Calu3 (cell line): ENCODE measurements at places on chromosomes 4 and X. TPM values are rescaled to one million over a fixed set of nuclear protein-coding genes. Genes with fewer than 3 reads are reported as not detected.

The ARHGAP6 gene
- total RNA-seq = not detected in 2 replicates

The FGG gene
- 0.24 TPM in 1 of 2 replicates, not detected in the other for total RNA-seq

The IL13RA2 gene
- not detected in 2 replicates for total RNA-seq

The SLIT2 gene
- total RNA-seq = 2.0 and 3.8 TPM in 2 replicates

The UNC5C gene
- not detected in 2 replicates for total RNA-seq

The HS3ST1 gene
- total RNA-seq = 80.8 and 86.7 TPM in 2 replicates

The FAT4 gene
- 4.6 and 4.7 TPM in 2 replicates for total RNA-seq

The NFKB1 gene
- 31.3 and 35.6 TPM in 2 replicates for total RNA-seq

The F8A2 gene
- not detected in 2 replicates for total RNA-seq

The IL3RA gene
- total RNA-seq = not detected in 2 replicates

The TMEM156 gene
- total RNA-seq = 10.4 and 14.1 TPM in 2 replicates

The BTC gene
- 8.1 and 8.9 TPM in 2 replicates for total RNA-seq

The TCEAL7 gene
- total RNA-seq = not detected in 2 replicates

The CCNB3 gene
- 0.73 and 1.3 TPM in 2 replicates for total RNA-seq

The UGT8 gene
- 20.2 and 23.1 TPM in 2 replicates for total RNA-seq

The RADX gene
- 3.4 and 4.3 TPM in 2 replicates for total RNA-seq

The PHKA1 gene
- total RNA-seq = 7.4 and 7.8 TPM in 2 replicates

The FAM149A gene
- total RNA-seq = 36.3 and 45.5 TPM in 2 replicates

The ARAP2 gene
- total RNA-seq = 30.0 and 30.2 TPM in 2 replicates

The CFP gene
- total RNA-seq = 1.2 and 1.4 TPM in 2 replicates

The GPR119 gene
- not detected in 2 replicates for total RNA-seq

The MAB21L2 gene
- 0.17 and 0.29 TPM in 2 replicates for total RNA-seq

The TBC1D9 gene
- 7.5 and 9.4 TPM in 2 replicates for total RNA-seq

The PPP2R2C gene
- 9.4 and 9.8 TPM in 2 replicates for total RNA-seq

The CC2D2A gene
- total RNA-seq = 11.8 TPM in 2 replicates

The SSX2B gene
- total RNA-seq = not detected in 2 replicates

The PNMA6A gene
- total RNA-seq = 0.31 and 0.44 TPM in 2 replicates

The STOX2 gene
- 7.1 and 10.0 TPM in 2 replicates for total RNA-seq

The ZNF157 gene
- total RNA-seq = not detected in 2 replicates

The SPANXC gene
- total RNA-seq = not detected in 2 replicates

The TRIM2 gene
- total RNA-seq = 35.5 and 49.6 TPM in 2 replicates

The RIPPLY1 gene
- 0.31 TPM in 1 of 2 replicates, not detected in the other for total RNA-seq

The DHRSX gene
- 18.7 and 21.5 TPM in 2 replicates for total RNA-seq

The RENBP gene
- 0.80 and 1.6 TPM in 2 replicates for total RNA-seq

The ATP1B4 gene
- total RNA-seq = not detected in 2 replicates

The VCX3A gene
- total RNA-seq = not detected in 2 replicates

The CTAG1A gene
- total RNA-seq = not detected in 2 replicates

The NLRP2B gene
- not detected in 2 replicates for total RNA-seq

The ODAPH gene
- not detected in 2 replicates for total RNA-seq

The ADAM29 gene
- total RNA-seq = not detected in 2 replicates

The CXCL1 gene
- 212 and 414 TPM in 2 replicates for total RNA-seq

The HTN1 gene
- total RNA-seq = not detected in 2 replicates

The MAGEE1 gene
- total RNA-seq = 0.61 and 0.80 TPM in 2 replicates

The GC gene
- total RNA-seq = 0.90 and 2.5 TPM in 2 replicates

The TXK gene
- 2.8 and 4.6 TPM in 2 replicates for total RNA-seq

The AMBN gene
- not detected in 2 replicates for total RNA-seq

The GPRASP3 gene
- total RNA-seq = 4.9 and 5.5 TPM in 2 replicates

The CPE gene
- total RNA-seq = 4.1 and 4.7 TPM in 2 replicates

The CT45A5 gene
- total RNA-seq = not detected in 2 replicates

The HTR2C gene
- not detected in 2 replicates for total RNA-seq

The SORCS2 gene
- total RNA-seq = not detected in 2 replicates

The RAB39B gene
- 0.38 and 0.44 TPM in 2 replicates for total RNA-seq

The FHIP1A gene
- total RNA-seq = 19.3 and 25.9 TPM in 2 replicates

The RBMXL3 gene
- not detected in 2 replicates for total RNA-seq

The NPY2R gene
- not detected in 2 replicates for total RNA-seq

The RBM46 gene
- not detected in 2 replicates for total RNA-seq

The FHL1 gene
- total RNA-seq = 0.54 and 0.73 TPM in 2 replicates

The CDKN2AIP gene
- total RNA-seq = 17.2 and 17.5 TPM in 2 replicates

The MBNL3 gene
- 18.9 and 21.0 TPM in 2 replicates for total RNA-seq
